ENCODE measurements at places on chromosomes 2 and 18.

DNA sequence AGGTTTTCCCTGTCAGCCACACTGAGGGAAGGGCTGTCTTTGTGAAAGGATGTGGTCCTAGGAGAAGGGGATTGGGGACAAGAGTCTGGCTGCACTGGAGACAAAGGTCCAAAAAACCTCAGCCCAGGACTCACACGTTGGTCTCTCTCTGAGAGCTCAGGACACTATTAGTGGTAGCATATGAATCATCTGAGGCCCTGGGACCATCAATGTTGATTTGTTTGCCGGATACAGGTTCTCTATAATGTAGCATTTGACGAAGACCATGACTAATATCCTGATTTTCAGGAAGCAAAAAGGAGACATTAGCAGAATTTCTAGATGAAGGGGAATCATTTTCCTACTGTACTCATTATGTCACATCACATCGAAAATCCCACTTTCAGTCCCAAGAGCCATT, 22.2 kb upstream of the DNAH6 start:
- DNase-seq = peak; percentile 15

GRCh38 chr2:11379558-11379957, 35.1 kb upstream of the ROCK2 start:
- no peak for DNase-seq

GRCh38 chr2:164746713-164747112, 94.9 kb downstream of the COBLL1 start:
- no peak for DNase-seq

GRCh38 chr2:176471949-176472348, 202.7 kb downstream of the MTX2 start:
- DNase-seq = no peak

GRCh38 chr18:54769526-54770464, 58.5 kb upstream of the RAB27B start:
- no peak for DNase-seq

DNA sequence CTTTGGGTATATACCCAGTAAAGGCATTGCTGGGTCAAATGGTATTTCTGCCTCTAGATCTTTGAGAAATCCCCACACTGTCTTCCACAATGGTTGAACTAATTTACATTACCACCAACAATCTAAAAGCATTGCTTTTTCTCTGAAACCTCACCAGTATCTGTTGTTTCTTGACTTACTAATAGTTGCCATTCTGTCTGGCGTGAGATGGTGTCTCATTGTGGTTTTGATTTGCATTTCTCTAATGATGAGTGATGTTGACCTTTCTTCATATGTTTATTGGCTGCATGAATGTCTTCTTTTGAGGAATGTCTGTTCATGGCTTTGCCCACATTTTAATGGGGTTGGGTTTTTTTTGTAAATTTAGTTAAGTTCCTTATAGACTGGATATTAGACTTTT, 382.6 kb upstream of the ZNF804A start:
- DNase-seq = no peak
